ENCODE measurements at places on chromosomes 4 and X.

DNA sequence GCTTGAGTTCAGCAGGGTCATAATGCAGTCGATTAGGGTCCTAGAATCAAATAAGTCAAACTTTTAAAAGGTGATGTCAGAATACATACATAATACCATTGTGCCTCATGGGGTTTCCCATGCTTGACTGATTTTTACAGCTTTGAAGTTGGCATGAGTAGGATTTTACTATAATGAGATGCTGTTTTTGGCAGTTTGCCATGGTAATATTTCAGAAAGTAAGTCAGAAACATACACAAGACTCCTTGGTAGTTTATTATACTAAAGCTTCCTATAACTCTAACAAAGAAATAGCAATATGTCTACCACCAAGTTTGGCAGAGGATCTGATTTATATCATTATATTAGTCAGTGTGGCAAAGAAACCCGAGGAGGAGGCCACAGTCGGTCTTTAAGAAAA, 45.2 kb downstream of the PHKA2 start:
- no peak for DNase-seq

GRCh38 chr4:138773321-138773720, 242.3 kb upstream of the NOCT start:
- DNase-seq: no peak

GRCh38 chr4:86441175-86441936, 81.5 kb upstream of the MAPK10 start:
- no peak for DNase-seq

DNA sequence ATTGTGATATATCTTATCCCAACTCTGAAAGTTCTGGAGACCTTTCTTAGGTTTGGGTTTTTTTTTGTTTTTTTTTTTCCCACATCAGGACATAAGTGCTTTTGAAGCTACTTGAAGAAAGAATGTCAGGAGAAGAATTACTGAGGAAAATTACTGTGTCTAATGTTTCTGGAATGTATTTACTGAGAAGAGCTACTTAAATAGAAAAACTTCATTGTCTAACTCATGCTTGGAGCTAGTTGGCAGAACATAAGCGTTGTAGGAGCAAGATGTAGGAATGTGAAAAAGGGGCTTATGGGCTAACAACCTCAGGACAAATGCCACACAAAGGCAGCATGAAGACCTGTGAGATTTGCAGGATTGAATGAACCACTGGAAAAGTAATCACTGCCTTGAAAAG, 166.6 kb upstream of the GLRA2 start:
- no peak for DNase-seq

- no peak for DNase-seq
These were observed 10.9 kb upstream of the HSFX1 start for GRCh38 chrX:149762696-149763614.

GRCh38 chrX:56803850-56804681, 75.0 kb downstream of the NBDY start:
- no peak for DNase-seq

- no peak for DNase-seq
These were observed 179.9 kb downstream of the KIT start for GRCh38 chr4:54837576-54838140.

DNA sequence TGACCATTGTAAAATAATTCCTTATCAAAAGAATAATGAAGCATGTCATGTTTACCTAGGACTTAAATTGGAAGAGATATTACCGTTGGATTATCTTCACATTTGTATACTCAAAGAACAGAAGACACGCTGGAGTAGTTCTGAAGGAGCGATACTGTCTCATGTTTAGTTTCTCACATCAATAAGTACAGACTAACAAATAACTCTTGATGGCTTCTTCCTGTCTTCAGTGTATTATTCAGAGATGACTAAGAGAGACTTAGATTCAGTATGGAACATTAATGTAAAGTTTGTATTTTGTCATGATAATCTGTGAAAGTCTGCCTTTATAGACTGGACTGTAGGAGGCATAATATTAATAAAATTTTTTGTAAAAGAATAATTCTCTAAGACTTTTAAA, 72.7 kb downstream of the SPRY1 start:
- no peak for DNase-seq

- no peak for DNase-seq
These were observed 3.0 kb upstream of the SPATA4 start for GRCh38 chr4:176198316-176198903.

DNA sequence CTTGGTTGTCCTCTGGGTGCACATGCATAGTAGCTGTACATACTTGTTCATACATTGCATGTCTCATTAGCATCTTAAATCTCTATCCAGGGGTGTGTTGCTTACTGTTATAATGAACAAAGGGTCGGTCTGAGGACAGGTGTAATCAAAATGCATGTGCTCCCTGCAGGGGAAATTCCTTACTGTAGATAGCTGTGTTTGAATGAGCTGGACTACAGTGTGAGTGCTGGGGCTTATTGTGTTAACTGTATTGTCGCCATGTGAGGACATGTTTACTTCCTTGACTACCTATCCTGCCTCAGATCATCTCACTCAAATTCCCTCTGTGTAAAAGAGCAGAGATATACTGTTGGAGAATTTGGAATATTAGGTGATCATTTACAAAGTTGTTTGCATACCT, 98.7 kb downstream of the KLHL34 start:
- DNase-seq: no peak

GRCh38 chr4:65386927-65387326, 283.4 kb downstream of the EPHA5 start:
- DNase-seq: no peak

DNA sequence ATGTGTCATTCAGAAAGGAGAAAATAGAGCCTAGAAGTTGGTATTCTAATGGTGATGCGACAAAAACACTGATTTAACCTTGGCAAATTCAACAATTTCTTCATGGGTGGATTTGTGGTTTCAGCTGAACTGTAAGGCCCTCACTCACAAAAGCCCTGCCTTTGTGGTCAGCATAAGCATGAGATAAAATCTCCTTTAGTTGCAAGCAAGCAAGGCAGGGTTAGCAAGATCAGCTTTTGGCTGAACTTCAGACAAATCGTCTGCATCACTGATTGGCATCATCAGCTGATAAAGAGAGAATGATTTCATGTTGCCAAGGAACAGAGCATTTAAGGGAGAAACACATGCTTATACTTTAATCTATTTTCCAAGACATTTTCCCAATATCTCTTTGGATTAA, 2582.2 kb downstream of the PCDH7 start:
- no peak for DNase-seq

DNA sequence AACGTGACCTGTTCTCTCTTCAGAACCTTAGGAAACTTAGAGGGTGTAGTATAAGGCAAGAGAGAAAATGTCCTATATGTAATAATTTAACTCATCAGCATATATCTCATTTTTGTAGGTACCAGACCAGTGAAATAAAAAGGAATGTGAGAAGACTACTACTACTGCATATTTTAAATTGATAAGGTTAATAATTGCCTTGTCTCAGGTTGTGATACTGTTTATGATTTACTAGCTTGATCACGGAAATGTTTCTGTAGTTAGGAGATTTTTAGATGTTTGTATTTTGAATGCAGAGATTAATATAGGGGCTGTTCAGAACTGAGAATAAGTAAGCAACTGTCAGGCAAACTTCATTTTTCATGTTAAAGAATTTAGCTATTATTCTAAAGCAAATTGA, 1563.4 kb downstream of the C4orf33 start:
- no peak for DNase-seq

DNA sequence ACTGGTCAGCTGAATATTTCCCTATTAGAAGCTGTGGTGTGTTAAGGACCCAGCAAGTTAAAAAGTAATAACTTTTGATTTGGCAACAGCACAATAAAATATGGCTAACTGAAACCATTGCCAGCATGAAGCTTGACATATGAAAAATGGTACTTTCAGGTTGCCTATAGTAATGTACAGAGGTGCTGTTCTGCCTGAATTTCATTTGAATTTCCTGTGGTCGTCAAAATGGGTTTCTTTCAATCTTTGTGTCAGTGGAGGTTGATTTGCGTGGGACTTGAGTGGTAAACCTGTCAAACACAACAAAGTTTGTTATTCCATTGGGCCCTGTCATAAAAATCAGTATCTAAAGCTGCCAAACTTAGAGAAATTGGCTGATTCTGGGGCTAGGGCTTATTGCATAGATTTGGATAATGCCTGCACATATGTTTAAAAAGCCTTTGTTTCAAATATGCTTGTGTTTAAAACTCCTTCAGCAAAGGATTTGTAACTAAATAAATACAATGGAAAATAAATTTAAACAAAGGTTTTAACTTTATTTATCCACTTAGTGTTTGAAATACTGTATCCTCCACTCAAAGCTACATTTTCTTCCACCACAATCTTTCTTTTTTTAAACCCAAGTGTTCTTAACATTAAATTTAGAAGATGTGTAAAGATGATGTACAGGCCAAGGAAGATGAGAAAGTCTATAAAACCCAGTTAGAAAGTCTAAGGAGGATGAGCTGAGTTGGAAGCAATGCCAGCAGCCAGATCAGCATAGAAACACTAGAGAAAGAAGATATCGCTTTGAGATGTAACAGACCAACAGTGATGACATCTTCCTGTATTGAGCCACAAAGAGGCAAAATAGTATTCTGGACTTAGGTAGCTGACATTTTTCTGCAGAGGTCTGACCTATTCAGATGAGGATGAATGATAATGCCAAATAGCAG, 134.8 kb upstream of the GIMD1 start:
- DNase-seq: no peak

GRCh38 chr4:39700554-39700953, 2.6 kb downstream of the UBE2K start:
- no peak for DNase-seq

GRCh38 chr4:78059524-78059889, 2.4 kb downstream of the FRAS1 start:
- DNase-seq: no peak

GRCh38 chr4:104826171-104826570, 320.5 kb upstream of the TET2 start:
- DNase-seq: no peak

DNA sequence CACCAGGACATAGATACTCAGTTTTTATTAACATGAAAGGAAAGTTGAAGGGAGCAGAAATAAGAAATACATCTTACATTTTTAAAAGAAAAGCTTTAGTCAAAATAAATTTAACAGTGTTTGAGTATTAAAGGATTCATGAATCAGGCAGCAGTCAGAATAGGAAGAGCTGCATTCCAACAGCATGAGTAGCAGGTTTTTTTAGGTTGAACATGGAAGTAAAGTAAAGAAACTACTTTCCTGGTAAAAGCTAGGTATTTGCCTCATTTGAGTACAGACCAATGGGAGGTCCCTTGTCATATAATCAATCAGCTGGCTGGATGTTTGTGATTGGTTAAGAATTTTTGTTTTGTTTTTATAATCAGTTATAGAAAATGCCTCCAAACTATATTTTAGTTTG, 645.9 kb upstream of the INTU start:
- no peak for DNase-seq

DNA sequence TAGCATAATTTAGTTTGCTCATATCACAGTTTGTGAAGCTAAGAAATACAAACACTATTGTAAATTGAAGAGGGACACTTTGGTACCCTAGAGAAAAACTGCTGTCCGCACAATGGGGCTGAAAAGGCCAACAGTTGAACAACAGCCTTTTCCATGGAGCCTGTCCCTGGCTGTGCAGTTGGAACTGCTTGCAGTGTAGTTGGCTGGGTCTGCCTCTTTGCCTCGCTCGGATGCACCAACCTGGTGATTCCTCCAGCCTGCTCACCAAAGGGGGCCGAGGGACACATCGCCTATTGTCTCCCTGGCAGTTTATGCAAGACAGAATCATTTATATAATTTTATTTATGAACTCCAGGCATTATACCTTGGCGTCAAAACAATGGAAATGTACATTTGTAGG, 16.5 kb upstream of the GALNT7 start:
- no peak for DNase-seq

GRCh38 chr4:91325495-91325894, 978.3 kb upstream of the GRID2 start:
- no peak for DNase-seq

DNA sequence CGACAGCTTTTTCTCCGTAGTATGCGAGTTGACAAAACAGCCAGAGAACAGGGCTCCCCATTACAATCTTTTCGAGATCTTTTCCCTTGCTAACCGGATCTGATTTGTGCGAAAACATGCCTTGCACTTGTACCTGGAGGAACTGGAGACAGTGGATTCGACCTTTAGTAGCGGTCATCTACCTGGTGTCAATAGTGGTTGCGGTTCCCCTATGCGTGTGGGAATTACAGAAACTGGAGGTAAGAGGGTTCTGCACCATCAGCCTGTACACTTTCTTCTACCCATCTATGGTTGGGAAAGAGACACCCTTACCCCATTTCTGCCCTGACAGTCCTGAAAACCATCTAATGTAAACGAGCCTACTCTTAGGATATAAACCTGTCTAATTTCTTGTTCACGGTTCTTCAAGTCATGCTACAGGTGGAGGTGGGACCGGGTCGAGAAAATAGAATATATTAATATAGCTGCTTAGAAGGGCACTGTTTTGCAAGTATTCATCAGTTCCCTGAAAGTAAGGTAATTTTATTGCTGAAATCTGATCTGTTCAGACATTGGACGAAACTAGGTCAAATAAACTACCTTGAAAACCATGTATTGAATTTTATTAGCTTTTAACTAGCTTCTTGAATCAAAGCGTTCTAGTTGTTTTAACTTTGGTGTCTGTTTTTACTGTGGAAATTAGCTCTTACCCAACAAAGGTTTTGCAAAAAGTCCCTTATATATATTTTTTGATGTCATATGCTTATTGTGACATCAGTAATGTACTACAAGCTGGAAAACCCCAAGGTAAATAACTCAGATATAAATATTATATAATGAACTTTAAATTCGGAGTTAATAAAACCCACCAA, 869 bp downstream of the TMEM184C start:
- DNase-seq: no peak

DNA sequence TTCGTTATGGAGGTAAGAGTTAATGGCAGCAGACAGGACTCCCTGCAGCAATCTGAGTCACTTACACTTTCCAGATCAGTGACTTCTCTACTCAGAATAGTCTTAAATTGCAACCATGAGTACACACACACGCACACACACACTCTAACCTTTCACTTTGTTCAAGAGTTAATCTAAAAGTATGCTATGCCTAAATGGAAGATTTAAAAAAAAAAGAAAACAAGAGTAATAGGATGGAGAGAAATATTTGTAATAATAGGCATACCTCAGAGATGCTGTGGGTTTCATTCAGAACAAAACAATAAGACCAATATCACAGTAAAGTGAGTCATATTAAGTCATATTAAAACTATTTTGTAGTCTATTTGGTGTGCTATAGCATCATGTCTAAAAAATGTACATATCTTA, 969.1 kb upstream of the PCDH10 start:
- no peak for DNase-seq

DNA sequence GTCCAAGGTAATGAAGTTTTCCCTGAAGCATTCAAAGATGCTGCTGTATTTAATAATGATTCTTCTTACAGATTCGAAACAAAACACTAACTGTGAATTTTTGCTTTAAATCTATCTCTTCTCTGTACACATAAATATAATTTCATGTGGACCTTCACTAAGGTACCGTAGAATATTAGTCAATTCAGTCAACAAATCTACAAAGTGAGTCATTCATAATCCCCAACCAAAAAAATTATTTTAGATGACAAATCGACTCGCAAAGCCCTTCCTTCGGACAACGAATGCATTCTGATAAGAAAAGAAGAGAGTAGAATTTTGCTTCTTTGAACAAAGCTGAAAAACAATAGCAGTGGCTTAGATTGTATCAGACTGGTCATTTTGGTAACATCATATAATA, 95.7 kb downstream of the PRDM5 start:
- DNase-seq: no peak

- no peak for DNase-seq
These were observed 25.2 kb downstream of the PDGFRA start for GRCh38 chr4:54254116-54254914.

Measured in stimulated activated CD8-positive, alpha-beta memory T cell treated with anti-CD3 and anti-CD28 coated beads, Interleukin-7, amount 100 ng/mL, for 4 hours (primary cell).